ENCODE measurements at places on chromosomes 2 and 18.

DNA sequence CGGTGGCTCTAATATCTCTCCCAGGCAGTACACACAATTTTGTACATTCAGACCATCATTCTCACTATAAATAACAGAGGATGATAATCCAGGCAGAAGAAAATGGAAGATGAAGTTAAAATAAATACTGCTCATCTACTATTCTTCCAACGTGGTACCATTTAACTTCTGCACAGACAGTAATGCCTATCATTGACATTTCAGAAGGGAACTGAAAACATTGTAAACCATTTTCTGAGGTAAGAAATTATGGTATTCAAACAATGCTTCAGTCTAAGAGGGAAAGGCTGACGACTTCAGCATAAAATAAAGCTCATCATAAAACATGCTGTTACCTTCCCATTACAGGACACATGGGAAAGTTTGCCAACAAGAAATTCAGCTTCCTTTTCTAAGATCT, 814.4 kb downstream of the NR4A2 start:
- DNase-seq: no peak

DNA sequence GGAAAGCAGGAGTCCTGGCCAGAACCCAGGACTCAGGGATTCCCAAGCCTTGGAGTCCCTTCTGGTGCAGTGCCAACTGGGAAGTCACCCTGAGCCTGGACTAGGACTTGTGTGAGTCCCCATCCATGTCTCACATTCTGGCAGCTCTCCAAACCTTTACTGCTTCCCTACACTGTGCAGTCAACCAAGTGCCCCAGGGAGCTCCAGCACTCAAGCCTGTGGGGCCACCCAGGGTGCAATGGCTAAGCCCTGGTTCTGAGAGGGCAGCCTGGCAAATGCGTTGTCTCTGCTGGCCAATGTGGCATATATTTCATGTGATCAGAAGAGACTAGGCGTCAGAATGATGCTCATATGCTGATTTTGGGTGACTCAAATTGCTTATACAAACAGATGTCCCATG, 223.4 kb downstream of the SP3 start:
- no peak for DNase-seq

GRCh38 chr2:236499691-236500578, 69.7 kb upstream of the ACKR3 start:
- DNase-seq: no peak

DNA sequence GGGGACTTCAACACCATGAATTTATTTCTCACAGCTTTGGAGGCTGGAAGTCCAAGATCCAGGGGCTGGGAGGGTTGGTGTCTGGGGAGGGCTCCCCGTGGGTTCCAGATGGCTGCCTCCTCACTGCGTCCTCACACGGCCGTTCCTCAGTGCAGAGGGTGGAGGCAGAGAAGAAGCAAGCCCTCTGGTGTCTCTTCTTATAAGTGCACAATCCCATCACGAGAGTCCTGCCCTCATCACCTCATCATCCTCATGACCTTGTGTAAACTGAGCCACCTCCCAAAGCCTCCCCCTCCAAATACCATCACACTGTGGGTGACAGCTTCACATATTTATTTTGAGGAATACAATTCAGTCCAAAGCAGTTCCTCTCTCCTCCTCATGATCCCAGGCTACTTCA, 26.3 kb downstream of the TMEM163 start:
- DNase-seq: no peak

DNA sequence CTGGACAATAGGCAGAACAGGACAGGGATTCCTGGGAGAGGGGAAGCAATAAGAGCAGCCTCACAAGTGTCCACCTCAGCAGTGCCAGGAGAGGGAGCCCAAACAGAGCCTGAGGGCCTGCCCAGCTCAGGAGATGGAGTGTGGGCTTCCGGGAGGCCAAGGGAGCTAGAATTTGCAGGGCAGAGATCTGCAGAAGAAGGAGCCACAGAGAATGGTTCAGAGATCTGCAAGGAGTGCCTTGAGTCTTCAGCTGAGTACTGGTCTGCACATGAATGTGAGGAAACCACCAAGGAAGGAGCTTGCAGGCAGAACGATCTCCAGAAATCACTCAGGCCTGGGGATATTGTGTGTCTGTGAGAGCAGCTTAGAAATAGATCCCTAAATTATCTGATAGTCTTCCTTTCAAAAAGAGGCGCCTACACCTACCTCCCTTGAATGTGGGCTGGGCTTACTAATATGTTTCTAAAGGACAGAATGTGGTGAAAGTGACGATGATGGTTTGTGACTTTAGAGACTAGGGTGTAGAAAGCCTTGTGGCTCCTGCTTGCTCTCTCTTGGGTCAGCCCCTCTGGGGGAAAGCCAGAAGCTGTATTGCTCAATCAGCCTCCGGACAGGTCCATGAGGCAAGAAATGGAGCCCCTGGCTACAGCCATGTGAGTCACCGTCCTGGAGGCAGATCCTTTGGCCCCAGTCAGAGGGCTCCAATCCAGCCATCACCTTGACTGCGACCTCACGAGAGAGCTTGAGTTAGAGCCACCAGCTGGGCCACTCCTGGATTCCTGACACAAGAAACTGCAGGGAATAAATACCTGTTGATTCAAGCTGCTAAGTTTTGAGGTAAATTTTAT, 7.6 kb upstream of the LPIN1 start:
- peak; percentile 60 for DNase-seq

DNA sequence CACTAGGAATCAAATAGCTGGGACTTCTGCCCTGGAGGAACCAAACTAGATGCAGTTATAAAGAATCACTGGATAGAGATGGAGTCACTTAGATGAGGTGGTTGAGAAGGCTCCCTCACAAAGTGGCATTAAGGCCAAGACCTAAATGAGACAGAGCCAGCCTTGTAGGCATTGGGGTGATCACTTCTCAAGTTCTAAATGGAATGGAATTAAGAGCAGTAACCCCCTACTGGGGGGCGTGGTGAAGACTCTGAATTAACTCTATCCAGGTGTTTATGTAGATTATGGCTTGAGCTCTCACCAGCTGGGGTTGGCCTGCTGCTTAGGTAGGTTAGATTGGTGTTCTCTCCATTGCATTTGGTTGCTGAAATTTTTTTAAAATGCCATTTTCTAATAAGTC, 71.3 kb downstream of the TTC27 start:
- DNase-seq: no peak

DNA sequence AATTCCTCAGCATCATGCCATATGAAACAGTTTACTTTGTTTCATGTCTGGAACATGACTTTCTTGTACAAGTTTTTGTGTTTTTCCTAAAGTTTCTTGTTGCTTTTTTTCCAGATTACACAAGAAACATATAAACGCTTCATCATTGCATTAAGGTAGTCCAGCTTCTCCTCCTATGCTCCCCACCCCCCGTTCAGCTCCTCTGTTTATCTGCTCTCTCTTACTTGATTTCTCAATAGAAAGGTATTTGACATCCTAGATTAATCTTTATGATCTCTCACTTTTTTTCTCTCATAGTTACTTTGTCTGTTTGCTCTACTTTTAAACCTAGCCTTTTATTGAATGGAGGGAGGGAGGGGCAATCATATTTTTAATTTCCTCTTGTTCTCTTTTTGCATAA, 25.4 kb downstream of the SLC40A1 start:
- no peak for DNase-seq

GRCh38 chr2:127658641-127659407, 12.9 kb downstream of the GPR17 start:
- no peak for DNase-seq

- DNase-seq: no peak
These were observed 247.1 kb upstream of the SIX2 start for GRCh38 chr2:45256173-45256866.

DNA sequence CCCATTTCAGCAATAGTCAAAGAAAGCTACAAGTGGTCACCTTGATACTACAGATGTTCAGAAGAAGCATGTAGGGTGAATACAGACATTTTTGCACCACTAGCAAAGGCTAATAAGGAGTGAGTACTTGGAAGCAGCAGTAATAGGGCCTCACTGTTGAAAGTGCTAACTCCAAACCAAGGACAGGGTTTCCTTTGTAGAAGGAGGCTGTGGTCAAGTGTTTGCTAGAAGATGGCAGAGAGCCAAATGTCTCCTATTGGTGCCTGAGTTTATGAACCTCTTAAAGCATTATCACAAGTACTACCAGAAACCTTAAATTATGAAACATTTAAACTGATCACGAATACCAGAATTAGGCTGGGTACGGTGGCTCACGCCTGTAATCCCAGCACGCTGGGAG, 308.1 kb downstream of the ZEB2 start:
- DNase-seq: no peak

DNA sequence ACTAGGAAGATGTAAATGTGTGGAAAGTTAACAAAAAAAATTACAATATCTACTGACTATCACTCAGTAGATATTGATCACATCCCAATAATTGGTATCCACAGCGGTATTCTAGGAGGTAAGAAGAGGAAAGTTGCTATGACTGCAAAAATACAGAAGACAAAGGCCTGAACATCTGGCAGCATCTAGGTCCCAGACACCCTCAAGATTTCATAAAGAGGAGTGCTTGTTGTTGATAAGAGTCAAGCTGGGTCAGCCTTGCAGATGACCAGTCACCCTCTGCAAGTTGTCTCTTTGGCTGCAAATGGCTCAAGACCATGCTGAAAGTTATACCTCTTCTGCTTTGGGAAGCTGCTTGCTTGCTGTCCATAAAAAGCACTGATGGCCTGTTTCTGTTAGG, 228.4 kb upstream of the FBXO11 start:
- no peak for DNase-seq

Measured in A673 (cell line).